Suppressor macrophage (primary cell): ENCODE measurements at places on chromosomes 7 and 10.
A peak's percentile ranks its signal among the peaks of the same experiment; 100 is the strongest.

DNA sequence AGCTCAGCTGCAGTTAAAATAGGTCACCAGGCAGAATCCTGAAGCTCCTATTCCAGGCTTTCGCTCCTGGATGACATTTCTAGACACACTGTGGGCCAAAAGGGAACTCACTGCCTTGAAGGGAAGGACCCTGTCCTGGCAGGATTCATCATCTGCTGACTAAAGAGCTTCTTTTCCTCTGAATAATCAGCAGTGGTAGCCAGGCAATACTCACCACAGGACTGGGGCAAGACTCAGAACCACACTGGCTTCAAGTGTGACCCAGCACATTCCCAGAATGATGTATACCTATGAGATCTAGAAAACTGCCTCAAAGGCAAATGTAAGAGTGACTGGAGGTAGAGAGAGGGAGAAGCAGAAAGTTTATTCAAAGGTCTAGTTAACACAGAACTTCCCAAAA lies 29.5 kb upstream of the EBF3 start:
- no peak for DNase-seq

DNA sequence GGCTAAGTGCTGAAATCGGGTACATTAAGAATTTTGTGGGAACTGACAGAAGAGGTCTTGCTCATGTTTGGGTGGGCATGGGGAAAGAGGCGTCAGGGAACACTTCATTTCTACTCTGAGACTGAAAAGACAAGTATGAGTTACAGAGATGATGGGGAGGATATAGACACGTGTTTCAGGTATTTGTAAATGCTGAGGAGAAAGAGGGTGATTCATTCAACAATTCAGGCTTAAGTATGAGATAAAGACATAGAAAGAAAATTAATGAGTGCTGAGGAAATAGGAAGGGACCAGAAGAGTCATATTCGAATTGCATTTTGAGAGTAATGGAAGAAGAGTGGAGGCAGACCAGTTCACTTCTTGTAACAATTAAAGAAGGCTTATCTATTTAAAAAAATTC lies 143.6 kb downstream of the HBP1 start:
- DNase-seq: no peak

GRCh38 chr10:52752801-52753445 lies 19.7 kb downstream of the MBL2 start:
- DNase-seq: peak; percentile 38

- DNase-seq: peak; percentile 86
These were observed 53.1 kb upstream of the KMT2E start for GRCh38 chr7:104960741-104961448.

- no peak for DNase-seq
These were observed 190.4 kb downstream of the HDAC9 start for GRCh38 chr7:18685971-18686370.

DNA sequence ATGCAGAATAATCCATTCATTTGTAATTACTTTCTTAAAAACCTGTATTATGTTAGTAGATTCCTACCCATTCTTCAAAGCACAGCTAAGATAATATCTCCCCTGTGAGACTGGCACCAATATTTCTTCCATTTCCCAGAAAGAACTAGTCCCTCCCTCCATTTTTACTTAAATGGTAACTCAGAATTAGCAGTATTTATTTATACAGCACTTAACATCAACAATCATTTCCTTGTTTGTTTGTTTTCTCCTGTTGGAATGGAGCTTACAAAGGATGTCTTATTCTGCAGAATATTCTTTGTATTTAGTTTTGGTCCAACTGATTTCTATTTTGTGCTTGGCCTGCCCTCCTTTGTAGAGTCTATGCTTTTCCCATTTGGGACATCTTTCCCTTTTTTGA lies 32.1 kb upstream of the PTPN12 start:
- DNase-seq: no peak

- DNase-seq: no peak
These were observed 60.9 kb upstream of the ADRB1 start for GRCh38 chr10:113982769-113983168.

GRCh38 chr10:99143011-99143410 lies 92.6 kb downstream of the HPSE2 start:
- no peak for DNase-seq

- no peak for DNase-seq
These were observed 52.4 kb upstream of the DLX6 start for GRCh38 chr7:96952974-96953391.

- peak; percentile 62 for DNase-seq
These were observed 2.3 kb downstream of the ELMO1 start for GRCh38 chr7:37446371-37446770.

DNA sequence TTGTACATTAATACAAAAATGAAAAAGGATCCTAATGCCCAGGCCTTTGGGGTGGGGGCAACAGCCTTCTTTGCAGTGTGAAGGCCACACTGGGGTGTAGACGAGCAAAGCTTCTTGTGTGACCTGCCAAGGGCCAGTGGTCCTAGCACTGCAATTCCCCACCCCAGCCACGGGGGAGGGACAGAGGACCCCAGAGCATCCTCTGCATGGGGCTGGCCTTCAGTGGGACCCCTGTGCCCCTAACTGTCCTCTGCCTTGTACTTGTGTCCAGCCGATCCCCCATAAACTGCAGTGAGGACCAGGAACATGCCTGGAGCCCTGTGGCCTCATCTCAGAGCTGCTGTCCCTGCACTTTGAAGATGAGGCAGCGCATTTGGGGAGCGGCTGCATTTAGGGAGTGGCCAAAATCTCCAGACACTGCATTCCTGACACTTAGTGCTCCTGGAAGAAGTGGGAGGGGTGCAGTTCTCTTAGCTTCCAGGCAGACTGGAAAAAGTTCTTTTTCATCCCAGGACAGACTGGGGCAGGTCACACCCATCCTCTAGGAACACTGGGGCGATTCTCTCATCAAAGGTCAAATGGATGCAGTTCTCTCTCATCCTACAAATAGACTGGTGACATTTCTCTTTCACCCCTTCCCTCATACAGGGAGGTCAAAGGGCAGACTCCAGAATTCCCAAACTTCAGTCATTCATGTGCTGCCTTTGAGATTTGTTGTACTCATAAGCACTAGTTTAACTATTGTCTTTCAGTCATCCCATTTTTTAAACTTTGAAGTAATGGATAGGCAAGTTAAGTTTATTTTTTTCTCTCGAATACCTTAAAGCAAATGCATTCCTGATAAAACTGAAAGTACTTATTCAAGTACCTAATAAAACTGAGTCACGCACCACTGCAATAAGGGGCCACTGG lies 922 bp upstream of the MYO1G start:
- peak; percentile 50 for DNase-seq

DNA sequence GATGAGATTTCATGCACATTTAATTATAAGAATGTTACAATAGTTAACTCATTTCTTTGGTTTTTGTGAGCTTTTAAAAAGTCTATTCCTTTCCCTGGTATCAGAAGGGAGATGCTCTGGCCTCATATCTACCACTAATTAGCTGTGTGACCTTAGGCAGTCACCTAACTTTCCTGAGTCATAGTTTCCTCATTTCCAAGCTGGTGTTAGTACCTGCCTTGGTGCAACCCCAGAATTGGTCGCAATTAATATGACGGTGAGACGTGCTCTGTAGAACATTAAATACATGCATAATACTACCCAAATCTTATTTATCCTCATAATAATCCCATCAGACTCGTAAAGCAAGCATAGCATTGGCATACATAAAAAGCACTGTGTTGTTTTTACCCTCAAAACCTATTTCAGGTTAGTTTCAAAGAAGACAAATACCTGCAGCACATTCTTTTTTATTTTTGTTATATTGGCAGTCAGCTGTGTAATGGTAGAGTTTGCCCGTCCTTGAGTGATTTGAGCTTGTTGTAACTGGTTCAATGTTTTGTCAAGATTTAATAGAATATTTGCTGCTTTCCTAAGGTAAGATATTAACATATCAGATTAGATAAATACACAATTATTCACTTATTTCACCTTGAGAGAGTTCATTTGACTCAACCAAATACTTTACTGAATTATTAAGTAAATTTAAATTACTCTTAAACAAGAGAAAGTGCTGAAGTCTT lies 31.0 kb upstream of the LAMB1 start:
- DNase-seq: no peak

- no peak for DNase-seq
These were observed 116.4 kb upstream of the TCERG1L start for GRCh38 chr10:131427901-131428300.

DNA sequence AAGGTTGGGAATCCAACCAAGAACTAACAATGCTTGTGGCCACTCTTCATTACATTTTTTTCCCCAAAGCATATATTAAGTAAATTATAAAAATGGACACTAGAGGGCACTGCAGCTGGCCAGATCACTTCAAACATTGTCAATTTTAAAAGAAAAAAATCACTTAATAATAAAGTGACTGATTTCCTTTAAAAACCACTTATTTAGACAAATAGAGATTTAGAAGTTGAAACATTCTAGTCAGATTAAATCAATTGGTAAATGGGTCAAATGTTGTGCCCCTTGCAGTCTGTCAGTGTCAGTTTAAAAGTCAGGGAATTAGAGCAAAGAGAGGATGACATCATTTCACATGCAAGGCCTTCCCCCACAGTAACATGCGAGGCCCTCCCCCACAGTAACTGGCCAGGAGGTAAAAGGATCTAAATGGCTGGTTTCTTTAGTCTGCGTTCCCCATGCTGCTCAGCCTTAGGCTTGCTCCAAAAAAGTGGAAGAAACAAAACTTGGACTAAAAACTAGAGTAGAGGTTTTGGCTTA lies 177.9 kb downstream of the SKAP2 start:
- DNase-seq: peak; percentile 90

DNA sequence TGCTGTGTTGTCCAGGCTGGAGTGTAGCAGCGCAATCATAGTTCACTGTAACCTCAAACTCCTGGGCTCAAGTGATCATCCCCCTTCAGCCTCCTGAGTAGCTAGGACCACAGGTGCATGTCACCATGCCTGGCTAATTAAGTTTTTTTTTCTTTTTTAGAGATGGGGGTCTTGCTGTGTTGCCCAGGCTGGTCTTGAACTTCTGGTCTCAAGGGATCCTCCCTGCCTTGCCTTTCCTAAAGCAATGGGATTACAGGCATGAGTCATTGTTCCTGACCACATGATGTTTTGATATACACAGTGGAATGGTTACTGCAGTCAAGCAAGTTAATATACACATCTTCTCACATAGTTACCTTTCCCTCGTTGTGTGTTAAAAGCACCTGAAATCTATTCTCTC lies 140.3 kb downstream of the GPR85 start:
- no peak for DNase-seq

- no peak for DNase-seq
These were observed 159.2 kb downstream of the NEURL1 start for GRCh38 chr10:103652599-103653281.

- DNase-seq: no peak
These were observed 35.4 kb upstream of the COL13A1 start for GRCh38 chr10:69766161-69766910.

DNA sequence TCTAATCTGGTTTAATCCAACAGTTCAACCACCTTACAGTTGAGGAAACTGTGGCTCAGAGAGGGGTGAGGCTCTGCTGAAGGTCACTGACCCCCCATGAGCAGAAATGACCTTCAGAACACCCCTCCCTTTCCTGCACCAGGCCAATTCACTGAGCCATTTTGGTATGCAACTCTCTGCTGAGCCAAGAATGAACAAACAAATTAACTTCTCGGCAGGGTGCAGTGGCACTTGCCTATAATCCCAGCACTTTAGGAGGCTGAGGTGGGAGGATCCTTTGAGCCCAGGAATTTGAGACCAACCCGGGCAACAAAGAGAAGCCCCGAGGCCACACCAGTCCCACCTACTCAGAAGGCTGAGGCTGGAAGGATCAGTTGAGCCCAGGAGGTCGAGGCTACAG lies 29.8 kb downstream of the PDGFA start:
- no peak for DNase-seq

DNA sequence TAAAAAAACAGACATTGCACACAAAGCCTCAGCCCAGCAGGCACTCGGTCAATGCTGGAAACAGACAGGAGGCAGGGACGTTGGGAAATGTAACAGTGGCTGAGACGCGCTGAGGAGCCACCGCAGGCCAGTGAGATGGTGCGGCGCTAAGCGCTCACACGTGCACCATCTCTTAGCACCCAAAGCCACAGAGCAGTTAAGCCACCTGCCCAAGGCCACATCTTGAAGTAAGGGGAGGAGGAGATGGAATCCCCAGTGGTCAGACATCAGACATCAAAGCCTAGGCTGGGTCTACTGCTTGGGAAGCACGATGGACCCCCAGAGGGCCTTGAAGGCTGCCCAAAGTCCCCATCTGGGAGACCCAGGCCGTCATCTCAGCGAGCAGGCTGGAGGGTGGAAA lies 15.6 kb downstream of the LAT2 start:
- no peak for DNase-seq

DNA sequence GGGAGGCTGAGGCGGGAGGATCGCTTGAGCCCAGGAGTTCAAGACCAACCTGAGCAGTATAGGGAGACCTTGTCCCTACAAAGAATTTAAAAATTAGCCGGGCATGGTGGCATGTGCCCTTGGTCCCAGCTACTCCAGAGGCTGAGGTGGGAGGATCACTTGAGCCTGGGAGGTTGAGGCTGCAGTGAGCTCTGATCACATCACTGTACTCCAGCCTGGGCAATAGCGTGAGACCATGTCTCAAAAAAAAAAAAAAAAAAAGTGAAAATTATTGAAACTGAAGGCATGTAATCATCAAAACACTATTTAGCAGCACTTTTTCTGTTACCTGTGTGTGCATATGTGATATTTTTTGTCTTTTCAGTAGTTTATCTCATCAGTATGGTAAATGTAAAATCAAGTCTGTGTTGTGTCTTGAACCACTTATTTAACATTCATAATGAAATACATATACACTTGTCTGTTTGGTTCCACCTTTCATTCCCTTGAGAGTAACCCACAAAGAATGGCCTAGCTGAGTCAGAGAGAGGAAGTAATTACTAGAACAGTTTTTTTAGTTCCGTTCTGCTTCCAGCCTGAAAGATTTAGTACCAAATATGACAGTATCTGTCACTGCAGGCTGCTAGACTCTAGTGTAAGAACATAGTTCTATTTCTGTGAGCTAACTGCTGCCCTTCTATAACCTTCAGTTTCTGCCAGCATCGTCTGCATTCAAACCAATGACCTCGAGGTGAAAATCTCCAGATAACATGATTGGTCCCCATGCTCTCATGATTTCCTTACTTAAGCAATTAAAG lies 68.6 kb downstream of the MMRN2 start:
- DNase-seq: peak; percentile 34

- peak; percentile 89 for DNase-seq
These were observed 10.7 kb downstream of the NCOA4 start for GRCh38 chr10:46019569-46020343.

- no peak for DNase-seq
These were observed 67.8 kb upstream of the AKR1E2 start for GRCh38 chr10:4758256-4758655.

- no peak for DNase-seq
These were observed 281.5 kb downstream of the ARL4A start for GRCh38 chr7:12968836-12969422.

DNA sequence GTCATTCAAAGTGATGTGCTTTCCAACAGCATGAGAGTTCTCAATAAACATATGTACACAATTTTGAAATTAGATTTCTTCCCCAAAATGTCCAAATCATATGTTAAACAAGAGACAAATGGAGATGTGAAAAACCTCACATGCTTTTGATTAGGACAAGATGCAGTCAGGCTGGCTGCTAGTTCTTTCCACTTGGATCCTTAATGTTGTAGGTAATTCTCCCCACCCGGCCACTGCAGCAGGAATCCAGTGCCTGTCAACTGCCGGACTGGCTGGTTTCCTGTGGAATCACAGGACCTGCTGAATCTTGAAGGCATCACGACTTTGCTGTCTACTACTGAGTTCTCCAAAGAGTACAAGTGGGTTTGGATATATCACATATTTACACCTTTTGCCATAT lies 138.6 kb upstream of the AKR1E2 start:
- no peak for DNase-seq
